ENCODE measurements at places on chromosomes 16 and 17.

DNA sequence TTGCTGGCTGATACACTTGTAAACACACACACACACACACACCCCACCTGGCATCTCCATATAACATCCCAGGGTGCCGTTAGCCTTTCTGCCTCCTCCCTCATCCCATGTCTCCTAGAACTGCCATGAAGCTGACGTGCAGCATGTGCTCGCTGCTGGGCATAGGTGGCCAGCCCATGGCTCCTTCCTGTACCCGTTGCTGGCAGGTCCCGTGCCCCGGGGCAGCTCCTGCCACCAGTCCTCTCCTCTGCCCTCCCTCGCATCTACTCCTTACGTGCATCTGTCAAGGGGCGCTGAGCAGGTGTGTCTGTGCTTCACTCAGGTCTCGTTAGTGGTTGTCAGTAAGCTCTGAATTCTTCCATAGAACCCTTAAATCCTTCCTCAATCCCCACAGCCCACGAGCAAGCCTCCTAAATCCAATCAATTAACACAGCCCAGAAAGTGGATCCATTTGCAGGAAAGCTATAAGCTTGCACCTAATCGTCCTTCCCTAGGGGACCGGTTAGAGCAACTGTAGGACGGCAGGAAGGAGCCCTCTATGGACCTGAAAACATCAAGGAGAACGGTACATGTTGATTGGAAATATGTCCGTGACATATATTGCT, 218.1 kb upstream of the FOXF1 start:
- DNase-seq = no peak

DNA sequence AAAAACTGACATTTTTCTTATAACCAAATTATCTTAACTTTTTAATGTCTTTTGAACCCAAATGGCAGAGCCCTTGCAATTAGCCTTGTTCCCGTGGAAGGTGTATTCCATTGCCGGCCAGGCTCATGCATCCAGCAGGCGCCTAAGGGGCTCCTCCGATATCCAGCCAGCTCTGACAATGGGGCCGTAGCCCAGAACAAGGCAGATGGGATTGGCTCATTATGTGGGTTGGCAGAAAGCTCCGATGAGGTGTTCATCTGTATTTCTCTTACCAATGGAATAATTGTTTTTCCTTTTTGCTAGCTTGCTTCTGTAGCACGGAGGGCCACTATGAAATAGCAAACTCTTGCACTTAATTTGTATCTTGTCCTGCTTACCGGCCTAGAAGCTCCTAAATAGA, 208.2 kb upstream of the CHMP6 start:
- DNase-seq = no peak

DNA sequence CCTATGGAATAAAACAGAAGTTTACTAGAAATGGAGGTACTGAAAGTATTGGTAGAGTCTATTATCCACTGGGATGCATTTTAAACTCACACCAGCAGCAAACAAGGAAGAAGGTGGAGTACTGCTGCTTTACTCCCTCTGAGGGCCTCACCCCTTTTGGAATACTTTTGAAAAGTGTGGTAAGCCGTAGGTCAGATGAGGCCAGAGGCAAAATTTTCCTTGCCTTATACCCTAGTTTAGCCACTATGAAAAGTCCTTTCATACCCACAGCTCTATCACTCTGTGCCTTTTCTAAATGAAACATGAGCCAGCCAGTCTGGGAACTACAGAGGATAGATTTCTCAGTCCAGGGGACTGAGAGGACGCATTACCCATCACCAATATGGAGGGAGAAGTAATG, 14.0 kb downstream of the GDE1 start:
- DNase-seq = no peak

- DNase-seq = no peak
Measured at GRCh38 chr16:24652803-24653202, 76.6 kb upstream of the TNRC6A start.

GRCh38 chr16:22890976-22891375, 77.0 kb downstream of the HS3ST2 start:
- DNase-seq = peak; percentile 32

DNA sequence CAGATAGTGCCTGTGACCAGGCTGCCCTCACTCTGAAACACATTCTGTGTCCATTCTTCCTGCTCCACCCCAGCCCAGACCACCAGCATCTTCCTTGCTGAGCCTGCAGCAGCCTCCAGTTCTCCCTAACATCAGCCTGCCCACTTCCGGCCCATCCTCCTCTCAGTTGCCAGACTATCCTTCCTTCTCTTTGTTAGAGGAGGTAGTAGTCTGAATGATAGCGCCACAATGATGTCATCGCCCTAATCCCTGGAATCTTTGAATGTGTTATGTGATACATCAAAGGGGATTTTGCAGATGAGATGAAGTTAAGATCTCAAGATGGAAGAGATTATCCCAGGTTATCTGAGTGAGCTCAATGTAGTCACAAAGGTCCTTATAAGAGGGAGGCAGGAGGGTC, 3.2 kb upstream of the ZDHHC1 start:
- no peak for DNase-seq

GRCh38 chr16:84656649-84657048, 8.3 kb downstream of the KLHL36 start:
- DNase-seq = no peak

DNA sequence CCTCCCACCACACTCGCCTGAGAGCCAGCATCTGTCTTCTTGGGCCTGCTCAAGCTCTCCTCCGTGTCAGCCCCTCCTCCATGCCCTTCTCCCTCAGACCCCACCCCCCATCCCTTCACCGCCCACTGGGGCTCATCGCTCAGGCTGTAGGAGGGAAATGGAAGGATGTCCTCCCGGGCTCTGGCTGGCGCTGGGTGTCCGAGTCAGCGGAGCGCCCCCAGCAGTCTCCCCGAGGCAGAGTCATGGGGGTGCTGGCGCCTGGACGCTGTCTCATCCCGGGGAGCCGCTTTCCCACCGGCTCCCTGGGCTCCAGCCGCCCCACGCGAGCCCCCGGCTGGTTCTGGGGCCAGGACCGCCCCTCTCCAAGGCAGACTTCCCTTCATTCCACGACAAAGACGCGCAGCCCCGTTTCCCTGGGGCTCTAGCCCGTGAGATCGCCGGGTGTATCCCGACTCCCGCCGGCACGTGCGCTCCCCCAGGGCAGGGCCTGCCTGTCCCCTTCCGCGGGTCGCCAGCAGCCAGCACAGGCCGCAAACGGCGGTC, 428 bp upstream of the ANTKMT start:
- peak; percentile 50 for DNase-seq

All from Calu3 (cell line).